ENCODE measurements at places on chromosomes 2 and 18.

DNA sequence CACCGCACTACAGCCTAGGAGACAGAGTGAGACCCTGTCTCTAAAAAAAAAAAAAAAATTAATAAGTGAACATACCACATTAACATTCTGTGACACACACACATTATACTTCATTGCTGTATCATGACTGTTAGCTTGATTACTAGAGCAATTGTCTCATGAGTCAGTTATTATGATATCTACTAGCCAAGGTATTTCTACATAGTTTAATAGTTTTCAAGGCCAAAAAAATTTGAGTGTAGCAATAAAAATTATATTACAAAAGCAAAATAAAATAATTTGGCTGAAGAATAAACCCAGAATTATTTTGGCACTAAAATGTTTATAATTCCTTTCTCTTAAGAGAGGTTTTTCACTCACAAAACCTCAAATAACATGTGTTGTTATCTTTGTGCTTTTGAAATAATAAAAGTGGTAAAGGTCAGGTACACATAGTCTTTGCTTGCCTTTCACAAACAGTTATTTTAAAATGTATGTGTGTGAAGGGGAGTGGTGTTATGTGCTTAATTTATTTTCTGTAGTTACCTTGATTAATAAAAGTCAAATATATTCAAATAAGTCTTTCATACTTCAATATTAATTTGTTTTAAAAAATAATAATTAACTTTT, 136.9 kb upstream of the SPOPL start:
- DNase-seq, result no peak

DNA sequence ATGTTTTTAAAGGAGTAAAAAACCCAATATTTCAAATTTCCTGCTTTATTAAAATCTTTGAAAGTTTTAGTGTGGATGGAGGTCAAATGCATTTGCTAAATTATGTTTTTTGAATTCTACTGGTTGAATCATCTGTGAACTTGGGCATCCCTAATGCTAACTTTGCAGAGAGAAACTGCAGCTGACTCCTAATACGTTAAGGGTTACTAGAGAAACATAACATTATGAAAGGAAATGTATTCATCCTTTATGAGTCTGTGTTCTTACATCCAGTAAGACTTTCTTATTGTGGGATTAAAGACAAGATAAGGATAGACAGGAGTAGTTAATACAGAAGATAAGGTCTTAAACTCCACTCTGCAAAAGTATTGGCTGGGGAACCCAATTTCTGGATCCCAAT, 140.6 kb downstream of the FAM124B start:
- DNase-seq, result no peak

GRCh38 chr2:66452214-66452613, 17.3 kb downstream of the MEIS1 start:
- DNase-seq, result no peak

DNA sequence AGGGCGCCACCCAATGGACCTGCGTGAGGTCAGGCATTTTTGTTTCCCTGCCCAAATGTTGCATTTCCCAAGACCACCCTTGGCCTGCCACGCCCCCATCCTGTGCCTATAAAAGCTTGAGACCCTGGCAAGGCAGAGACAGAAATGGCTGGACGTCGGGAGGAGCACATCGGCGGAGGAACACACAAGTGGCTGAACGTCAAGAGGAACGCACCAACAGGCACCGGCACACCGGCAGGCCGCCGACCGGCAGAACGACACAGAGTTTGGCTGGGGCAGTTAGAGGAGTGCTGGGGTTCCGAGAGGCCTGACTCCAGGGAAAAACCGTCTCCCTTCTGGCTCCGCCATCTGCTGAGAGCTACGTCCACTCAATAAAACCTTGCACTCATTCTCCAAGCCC, 35.9 kb downstream of the DCDC2C start:
- no peak for DNase-seq

All from right cardiac atrium (tissue), 5 donors.